ENCODE measurements at places on chromosomes 3 and 15.

GRCh38 chr3:175512700-175513099 lies 653.6 kb downstream of the NAALADL2 start:
- no peak for DNase-seq

DNA sequence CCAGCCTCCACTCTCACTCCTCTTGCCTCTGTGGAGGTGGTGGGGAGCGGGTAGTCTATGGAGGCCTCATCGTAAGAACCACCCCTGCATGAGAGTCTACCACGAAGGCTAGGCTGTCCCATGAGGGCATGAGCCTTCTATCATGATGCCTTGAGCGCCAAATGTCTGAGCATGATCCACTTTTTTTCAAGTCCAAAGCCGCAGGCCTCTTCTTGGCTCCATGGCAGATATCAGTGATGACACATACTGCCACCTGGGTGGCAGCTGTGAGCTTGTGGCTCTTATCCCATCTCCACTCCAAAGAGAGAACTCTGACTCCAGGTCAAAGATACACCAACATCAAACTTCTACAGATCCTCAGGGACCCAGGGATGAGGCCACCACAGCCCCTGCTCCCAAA lies 13.5 kb downstream of the POC1A start:
- DNase-seq, result no peak

- peak; percentile 4 for DNase-seq
These were observed 701 bp downstream of the SGO1 start for GRCh38 chr3:20185331-20185678.

- no peak for DNase-seq
These were observed 79.0 kb downstream of the WDR76 start for GRCh38 chr15:43905755-43906154.

DNA sequence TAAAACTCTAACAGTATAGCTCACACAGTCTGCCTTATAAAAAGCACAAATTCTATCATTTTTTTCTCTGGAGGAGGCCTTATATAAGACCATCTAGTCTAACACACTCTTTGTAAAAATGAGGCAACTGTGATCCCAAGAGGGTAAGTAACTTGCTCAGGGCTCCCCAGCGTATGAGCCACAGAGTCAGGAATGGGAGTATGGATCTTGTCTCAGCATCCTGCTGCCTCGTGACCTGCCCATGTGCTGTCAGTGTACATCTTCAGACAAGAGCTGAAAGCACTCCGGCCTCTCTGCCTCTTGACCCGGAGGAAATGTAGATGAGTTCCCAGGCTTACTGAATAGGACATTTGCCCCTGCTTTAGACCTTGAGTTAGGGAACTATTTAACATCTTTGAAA lies 28.4 kb upstream of the MEF2A start:
- DNase-seq, result no peak

- no peak for DNase-seq
These were observed 61.3 kb downstream of the KLHL25 start for GRCh38 chr15:85733416-85733815.

DNA sequence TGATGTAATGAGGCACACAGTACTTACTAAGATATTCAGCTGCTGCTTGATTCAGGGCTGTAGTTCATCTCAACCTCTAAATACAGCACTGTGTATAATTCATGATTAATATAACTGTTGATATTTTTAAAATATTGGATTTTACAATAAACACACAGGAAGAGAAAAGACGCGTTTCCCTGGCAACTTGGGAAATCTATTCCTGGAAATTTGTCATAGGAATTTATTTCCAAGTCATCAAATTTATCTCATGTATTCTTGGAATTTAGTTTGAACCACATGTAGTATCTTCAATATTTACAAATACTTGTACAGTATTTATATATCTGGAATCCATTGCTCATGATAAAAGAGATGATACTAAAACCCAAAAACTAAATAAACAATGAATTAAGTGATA lies 30.6 kb downstream of the EPHA3 start:
- DNase-seq, result no peak

GRCh38 chr15:68630836-68631235 lies 52.0 kb downstream of the CORO2B start:
- DNase-seq, result no peak

GRCh38 chr3:183980403-183980802 lies 37.3 kb downstream of the ABCC5 start:
- no peak for DNase-seq

All from T-helper 2 cell (primary cell).